ENCODE measurements at places on chromosomes 1 and 21. TPM values are rescaled to one million over a fixed set of nuclear protein-coding genes. Genes with fewer than 3 reads are reported as not detected.

BPNT1 gene
- 26.3 TPM for total RNA-seq

MMEL1 gene
- total RNA-seq = 2.4 TPM

ILDR2 gene
- 6.1 TPM for total RNA-seq

KRTAP12-2 gene
- not detected for total RNA-seq

SYCP1 gene
- total RNA-seq = 0.56 TPM

APCS gene
- total RNA-seq = not detected

ASAP3 gene
- 30.6 TPM for total RNA-seq

TFF2 gene
- total RNA-seq = not detected

PTGFR gene
- total RNA-seq = 3.2 TPM

SLC1A7 gene
- total RNA-seq = 0.19 TPM

ZNF697 gene
- 6.5 TPM for total RNA-seq

KIAA1614 gene
- 4.0 TPM for total RNA-seq

LRRC7 gene
- 0.12 TPM for total RNA-seq

DNA sequence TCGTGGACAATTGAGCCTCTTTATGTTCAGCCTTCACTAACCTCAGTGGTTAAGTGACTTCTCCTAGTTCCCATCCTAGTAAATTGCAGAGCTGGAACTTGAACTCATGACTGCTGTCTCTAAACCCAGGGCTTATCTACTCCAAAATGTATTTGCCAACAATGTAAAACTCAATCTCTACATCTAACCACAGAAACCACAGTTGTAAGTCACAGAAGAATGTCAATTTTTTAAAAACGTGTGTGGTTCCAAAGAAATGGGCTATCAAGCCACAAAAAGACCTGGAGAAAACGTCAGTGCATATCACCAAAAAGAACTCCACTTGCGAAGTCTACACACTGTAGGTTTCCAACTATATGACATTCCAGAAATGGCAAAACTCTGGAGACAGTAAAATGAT, 172.6 kb upstream of the HMCN1 start:
- DNase-seq = no peak

DNA sequence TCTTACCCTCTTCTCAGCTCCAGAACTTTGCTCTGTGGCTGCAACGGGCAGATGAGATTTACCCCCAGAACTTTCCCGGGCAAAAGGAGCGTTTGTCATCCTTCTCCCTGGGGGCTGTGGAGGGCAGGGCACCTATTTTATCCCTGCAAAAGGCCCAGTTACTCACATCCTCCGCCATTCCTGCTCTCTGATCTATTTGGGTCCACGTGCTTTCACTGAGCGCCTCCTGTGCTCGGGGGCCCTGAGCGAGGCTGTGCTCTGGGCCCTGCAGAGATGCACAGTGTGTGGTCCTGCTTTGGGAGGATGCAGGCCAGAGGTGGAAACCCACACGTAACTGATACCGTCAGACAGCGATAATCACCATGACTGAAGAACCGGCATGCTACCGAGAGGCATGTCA, 2.4 kb upstream of the CSMD2 start:
- DNase-seq = no peak

- DNase-seq = no peak
These were observed 647.7 kb downstream of the LTN1 start for GRCh38 chr21:28344985-28345384.

DNA sequence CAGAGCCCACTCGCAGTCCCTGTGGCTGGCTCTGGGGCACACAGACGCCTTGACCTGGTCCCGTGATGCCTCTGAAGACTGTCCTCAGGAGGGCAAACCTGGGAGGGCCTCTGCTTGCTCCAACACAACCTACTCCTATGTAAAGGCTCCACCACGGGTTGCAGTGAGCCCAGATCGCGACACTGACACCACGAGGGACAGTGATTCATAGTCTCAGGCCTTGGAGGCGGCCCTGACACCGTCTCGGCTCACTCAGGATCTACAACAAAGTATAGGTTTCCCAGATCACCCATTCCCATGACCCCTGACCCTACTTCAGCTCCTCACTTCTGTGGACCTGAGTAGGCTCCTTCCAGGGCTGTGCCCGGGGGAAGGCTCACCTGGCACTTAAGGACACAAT, 28.0 kb downstream of the NOL9 start:
- no peak for DNase-seq

DNA sequence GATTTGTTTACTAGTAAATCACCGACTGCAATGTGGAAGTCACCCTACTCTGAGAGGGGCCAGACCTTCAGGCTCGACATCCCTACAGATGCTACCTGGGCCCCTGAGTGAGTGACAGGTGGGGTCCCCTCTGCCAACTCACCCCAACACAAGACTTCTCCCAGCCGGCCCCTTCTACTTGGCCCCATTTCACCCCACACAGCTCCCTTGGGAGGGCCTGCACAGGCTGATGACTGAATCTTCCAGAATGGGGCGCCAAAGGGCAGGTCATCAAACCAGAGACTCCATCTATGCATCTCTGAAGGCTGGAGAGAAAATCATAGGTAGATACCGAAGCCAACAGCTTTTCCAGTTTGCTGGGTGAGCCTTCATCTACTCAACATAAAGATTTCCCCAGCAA, 9.4 kb upstream of the S100A8 start:
- no peak for DNase-seq

- DNase-seq = peak; percentile 31
These were observed 54.6 kb downstream of the GORAB start for GRCh38 chr1:170586321-170587252.

DNA sequence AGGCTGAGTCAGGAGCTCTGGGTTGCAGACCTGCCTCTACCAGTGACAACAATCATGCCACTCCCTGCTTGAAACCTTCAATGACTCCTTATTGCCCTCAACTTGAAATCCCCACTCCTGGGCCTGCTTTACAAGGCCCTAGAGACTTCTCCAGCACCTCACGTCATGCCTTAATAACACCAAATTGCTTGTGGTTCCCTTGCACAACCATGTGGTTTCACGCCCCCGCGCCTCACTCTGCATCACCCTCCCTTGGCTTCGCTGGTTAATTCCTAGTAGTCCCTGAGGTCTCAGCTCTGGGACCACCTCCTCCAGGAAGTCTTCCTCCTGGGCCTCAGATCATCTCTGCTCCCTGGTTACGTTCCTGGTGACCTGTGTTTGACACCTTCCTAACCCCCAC, 33.0 kb downstream of the EPHA2 start:
- DNase-seq = peak; percentile 59

GRCh38 chr1:231701306-231701705, 74.7 kb downstream of the DISC1 start:
- DNase-seq = no peak

DNA sequence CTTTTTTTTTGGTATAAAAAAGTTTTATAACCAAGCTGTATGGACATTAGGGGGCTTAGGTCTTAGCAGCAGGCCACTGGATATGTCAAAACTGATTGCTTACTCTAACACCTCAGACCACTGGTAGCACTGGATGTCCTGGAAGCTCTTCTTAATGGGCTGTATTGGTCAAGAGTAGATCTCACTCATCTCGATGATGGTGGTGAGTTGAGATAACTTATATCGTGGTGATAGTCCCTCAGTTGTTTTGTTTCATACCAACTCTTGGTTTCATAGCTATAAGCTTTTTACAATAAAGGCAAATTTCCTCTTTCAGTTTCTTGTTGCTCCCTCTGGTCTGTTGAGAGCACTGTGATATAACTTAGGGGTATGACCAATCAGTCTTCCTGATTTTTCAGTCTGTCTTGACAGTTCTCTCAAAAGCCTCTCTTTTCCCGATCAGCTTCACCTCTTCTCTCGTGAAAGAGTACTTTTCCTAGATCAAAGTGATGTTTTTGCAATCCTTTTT, 9.7 kb upstream of the AGO1 start:
- no peak for DNase-seq

- DNase-seq = no peak
These were observed 22.2 kb downstream of the MKNK1 start for GRCh38 chr1:46581681-46582455.

DNA sequence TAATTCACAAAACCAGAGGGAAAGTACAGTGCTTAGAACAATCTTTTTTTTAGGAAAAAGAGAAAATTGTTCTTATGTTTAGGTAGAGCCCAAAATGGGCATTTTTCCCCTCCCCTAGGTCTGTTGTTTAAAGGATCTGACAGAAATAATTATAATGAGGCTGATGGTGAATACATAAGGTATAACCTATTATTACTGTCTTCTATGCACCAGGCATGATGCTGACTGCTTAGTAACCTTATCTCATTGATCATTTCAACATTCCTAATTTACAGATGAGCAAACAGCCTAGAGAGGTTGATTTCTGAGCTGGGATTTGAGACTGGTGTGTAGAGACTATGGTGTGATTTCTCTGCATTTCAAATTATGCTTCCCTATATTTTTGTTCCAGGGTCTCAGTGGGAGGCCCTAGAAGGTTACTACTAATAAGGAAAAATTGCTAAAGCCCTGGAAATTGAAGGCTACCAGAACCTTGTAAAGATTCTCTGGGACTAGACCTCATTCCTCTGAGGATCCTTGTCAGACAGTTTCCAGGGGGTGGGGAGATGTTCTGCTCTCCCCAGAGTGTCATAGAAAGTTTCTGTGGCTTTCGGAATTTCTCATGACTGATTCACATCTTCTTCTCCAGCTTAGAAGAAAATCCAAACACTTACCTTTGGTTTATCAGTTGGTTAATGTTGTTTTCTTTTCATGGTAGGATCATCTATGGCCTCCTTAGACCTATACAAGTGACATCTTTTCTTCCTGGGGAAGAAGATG, 44.9 kb downstream of the ROR1 start:
- DNase-seq = no peak

Data from omental fat pad (tissue), 4 donors.